ENCODE measurements at places on chromosomes 13 and 19. TPM values are rescaled to one million over a fixed set of nuclear protein-coding genes. Genes with fewer than 3 reads are reported as not detected.

GRCh38 chr13:74202129-74202813 is 68.1 kb upstream of the KLF12 start:
- ATAC-seq: no peak

DNA sequence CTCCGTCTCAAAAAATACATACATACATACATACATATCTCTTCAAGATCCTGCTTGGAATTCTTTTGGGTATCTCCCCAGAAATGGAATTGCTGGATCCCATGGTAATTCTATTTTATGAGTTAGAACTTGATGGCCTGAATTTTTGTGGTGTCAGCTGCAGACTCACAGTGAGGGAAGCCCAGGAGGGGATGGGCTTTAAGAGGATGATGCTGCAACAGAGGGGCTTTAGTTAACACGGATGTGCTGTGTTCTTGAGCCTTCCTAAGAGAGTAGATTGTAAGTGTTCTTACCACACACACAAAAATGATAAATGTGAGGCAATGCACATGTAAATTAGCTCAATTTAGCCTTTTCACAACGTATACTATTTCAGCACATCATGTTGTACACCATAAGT is 31.8 kb downstream of the CACNG6 start:
- ATAC-seq: no peak

The ATP4B gene
- not detected for total RNA-seq

The CD33 gene
- total RNA-seq: not detected

DNA sequence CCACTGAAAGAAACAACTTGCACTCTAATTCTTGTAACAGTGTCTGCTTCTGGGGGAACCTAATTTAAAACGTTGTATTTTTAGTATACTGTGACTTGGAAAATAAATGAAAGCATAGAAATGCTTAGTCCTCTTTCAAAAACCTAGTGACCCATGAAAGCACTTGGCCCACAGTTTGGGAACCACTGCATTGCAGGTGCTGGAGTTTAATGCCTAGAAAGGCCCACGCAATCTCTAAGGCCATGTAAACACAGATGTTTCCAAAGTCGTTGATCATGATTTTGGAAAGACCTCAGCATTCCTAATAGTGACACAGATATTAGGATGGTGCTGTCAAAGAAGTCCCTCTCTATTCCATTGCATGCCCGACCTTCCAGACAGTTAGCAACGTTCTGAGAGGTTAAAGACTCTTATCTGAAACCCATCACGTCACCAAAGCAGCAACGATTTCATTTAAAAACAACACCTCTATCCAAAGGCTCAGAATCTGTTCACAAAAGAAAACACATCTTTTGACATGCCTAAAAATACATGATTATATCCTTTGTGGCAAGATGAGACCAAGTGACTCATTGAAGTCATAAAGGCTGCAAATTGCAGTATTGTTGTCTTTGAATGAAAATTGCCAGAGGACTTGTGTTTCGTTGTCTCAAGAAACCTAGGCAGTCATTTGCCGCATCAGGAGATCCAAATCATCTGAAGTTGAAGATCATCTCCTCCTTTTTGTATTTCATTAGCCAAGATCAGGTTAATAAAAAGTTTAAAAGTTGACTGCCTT is 328.0 kb upstream of the ZNF507 start:
- ATAC-seq: no peak

Measured in motor neuron (in vitro differentiated cells).